NB4 (cell line): ENCODE measurements at places on chromosomes 5 and 9.

- DNase-seq = no peak
These were observed 43.7 kb downstream of the RASGRF2 start for GRCh38 chr5:81003811-81004386.

GRCh38 chr5:136631186-136631585 lies 265.8 kb upstream of the TRPC7 start:
- no peak for DNase-seq

GRCh38 chr9:129239946-129240490 lies 62.0 kb upstream of the IER5L start:
- DNase-seq = no peak

DNA sequence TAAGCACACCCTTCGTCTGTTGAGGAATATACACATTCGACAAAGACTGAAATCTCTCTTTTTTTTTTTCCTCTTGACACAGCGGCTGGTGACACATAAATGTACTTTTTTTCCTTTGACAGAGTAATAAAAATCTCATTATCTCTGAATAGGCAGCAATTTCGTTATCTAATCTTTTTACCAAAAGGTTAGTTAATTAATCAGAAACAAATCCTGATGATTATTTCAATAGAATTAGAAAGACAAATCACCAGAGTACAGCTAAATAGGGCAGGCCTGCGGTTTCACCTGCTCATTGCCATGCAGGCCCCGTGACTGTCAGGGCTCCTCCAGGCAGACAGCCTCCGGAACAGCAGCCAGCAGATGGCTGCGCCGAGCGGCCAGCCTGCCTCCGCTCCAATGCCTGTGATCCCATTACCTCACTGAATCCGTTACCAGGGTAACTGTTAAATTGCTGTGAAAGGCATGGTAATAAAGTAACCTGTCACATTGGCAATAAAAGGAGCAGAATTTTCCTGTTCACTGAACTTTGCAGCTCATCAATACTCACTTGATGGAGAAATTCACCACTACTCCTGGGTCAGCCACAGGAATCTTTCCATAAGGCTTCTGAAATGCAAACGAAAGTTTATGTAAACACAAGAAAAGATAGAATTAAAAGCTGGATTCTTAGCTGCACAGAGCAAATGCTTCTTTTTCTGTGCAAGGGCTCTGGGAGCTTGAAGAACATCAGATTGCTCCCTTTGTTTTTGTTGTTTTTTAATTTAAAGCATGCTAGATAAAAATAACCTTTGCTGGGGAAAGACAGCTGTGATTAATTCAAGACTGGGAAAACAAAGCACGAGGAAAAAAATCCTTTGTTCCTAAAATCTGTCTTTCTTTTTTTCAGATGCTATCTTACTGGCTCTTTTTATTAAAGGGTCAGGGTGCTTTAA lies 666.4 kb upstream of the ZNF608 start:
- no peak for DNase-seq

- peak; percentile 71 for DNase-seq
These were observed 43.9 kb downstream of the SHLD3 start for GRCh38 chr5:65668696-65669095.

DNA sequence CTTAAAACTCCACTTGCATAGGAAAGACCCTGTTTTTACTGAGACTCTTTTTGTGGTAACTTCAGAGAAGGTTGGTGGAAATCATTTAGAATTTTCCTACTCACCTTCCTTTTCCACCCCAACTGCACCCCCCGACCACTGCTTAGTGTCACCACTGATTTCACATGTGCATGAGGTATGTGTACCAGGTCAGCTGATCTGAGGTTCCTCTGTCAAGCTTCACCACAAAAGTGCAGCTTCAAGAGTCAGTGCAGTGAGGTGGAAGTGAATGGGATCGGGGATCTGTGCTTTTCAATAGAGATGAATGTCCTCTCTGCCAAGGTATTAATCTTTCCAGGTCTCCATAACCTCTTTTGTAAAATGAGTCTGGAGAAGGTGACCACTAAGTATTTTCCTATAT lies 260.5 kb upstream of the WWC1 start:
- DNase-seq = no peak
